ENCODE measurements at places on chromosomes 7 and 10.

GRCh38 chr7:132446666-132447278, 129.5 kb downstream of the PLXNA4 start:
- DNase-seq: no peak

- no peak for DNase-seq
Observed at GRCh38 chr10:103493362-103493915, at the start of gene NEURL1. Gene NEURL1 (plus strand): TSS chr10:103493705. CDS start chr10:103494388, 683 bp downstream.

GRCh38 chr10:130242513-130242912, 106.3 kb downstream of the GLRX3 start:
- DNase-seq: no peak

DNA sequence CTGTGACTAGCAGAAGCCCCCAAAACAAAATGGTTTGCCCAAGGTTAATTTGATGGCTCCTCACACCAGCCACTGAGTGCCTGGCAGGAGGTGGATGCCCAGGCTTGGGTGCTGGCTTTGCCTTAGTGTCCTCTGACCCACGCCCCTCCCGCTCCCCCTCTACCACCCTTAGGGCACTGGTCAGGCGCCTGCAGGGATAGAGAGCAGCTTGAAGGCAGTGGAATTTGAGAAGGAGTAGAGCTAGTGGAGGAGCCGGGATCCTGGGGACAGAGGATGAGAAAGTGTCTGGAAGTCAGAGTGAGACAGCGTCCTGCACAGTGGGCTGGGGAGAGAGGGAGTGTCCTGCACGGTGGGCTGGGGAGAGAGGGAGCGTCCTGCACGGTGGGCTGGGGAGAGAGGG, 139.4 kb downstream of the DNAJB6 start:
- DNase-seq: no peak

DNA sequence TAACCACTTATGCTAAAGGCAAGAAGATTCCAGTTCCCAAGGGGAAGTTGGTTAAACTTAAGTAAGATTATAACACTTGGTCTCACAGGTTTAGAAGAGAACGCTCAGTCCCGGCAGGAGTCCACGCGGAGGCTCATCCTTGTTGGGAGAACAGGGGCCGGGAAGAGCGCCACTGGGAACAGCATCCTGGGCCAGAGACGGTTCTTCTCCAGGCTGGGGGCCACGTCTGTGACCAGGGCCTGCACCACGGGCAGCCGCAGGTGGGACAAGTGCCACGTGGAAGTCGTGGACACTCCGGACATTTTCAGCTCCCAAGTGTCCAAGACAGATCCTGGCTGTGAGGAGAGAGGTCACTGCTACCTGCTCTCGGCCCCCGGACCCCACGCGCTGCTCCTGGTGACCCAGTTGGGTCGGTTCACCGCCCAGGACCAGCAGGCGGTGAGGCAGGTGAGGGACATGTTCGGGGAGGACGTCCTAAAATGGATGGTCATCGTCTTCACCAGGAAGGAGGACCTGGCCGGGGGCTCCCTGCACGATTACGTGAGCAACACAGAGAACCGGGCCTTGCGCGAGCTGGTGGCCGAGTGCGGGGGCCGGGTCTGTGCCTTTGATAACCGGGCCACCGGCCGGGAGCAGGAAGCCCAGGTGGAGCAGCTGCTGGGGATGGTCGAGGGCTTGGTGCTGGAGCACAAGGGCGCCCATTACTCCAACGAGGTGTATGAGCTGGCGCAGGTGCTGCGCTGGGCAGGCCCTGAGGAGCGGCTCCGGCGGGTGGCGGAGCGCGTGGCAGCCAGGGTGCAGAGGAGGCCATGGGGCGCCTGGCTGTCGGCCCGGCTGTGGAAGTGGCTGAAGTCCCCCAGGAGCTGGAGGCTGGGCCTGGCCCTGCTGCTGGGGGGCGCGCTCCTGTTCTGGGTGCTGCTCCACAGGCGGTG, 3.8 kb downstream of the GIMAP1 start:
- no peak for DNase-seq

DNA sequence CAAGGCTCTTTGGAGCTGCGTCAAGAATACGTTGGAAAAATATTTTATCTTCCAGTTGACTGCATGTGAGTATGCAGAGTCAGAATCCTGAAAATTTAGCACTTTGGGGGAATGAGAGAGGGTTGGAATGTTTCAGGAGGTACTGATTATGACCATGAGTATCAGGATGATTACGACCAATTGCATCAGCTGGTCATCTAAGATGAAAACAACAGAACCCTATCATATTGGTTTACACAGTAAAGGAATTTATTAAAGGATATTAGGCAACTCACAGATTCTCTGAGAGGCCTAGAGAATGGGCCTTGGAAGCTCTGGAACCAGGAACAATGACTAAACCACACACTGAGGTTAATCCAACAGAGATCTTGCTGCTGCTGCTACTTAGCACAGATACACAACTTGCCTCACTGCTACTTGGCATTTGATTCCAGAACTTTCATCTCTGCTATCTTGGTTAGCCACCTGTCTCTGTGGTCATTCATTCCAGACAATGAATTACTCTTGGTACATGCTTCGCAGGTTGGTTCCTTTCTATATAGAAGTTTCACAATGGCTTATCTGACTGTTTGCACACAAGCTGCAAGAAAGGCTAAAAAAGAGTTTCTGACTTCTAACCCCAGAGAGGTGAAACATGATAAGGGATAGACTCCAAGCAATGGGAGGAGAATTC, 68.0 kb upstream of the CTTNBP2 start:
- DNase-seq: no peak

- DNase-seq: no peak
Observed at GRCh38 chr10:44377651-44378310, 7.1 kb downstream of the CXCL12 start.

- peak; percentile 17 for DNase-seq
Observed at GRCh38 chr7:114986190-114987180, 64.6 kb downstream of the MDFIC start.

- no peak for DNase-seq
Observed at GRCh38 chr10:69866688-69867461, 65.2 kb downstream of the COL13A1 start.

DNA sequence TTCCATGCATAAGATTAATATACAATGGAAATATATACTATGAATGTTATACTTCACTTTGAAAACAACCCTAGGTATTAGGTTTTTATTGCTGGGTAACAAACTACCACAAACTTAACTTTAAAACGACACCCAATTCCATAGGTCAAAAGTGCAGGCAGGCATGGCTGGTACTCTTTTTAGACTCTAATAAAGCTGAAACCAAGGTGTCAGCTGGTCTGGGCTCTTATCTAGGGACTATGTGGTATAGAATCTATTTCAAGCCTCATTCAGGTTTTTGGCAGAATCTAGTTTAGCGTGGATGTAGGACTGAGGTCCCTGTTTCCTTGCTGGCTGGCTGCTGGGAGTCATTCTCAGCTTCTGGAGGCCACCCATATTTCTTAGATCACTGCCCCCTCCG, 65.0 kb upstream of the TMEM168 start:
- DNase-seq: no peak

DNA sequence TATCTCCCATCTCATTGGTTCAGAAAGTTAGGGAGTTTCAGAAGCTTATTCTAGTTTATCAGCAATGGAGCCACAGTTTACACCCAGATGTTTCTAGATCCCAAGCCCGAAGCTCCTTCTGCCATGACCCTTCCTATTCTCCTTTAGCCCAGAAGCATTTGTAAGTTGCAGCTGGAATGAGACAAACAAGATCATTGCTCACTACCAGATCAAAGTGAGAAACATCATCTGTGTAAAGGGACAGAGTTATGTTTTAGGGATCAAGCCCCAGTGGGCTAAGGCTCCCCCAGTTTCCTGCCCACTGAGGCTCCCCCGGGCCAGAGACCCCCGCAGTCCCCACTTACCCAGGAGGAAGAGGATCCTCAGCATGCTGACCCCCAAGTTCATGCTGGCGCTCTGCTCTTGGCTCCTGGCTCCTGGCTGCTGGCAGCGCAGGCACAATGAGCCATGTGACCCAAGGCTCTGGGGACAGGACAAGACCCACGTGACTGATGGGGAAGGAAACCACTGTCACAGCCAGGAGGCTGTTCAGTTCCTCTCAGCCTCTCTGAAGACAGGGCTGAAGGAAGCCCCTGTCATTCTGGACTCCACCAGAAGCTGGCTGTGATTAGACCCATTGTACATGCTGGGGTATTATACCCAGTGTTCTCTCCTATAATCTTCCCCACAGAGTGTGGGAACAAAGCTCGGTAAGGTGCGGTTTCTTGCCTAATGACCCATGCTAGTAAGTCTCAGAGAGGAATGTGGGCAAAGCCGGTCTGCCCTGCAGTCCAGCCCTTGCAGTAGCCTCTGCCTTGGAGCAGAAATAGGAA, at the start of gene TMEM273:
Gene TMEM273 (minus strand): TSS at position 442 of the 812 bp plus-strand sequence. CDS start 55 bp downstream, at position 387.
- no peak for DNase-seq

- DNase-seq: no peak
Observed at GRCh38 chr7:155741082-155741481, 71.2 kb downstream of the SHH start.

GRCh38 chr7:129713544-129713943, 102.0 kb downstream of the NRF1 start:
- no peak for DNase-seq

DNA sequence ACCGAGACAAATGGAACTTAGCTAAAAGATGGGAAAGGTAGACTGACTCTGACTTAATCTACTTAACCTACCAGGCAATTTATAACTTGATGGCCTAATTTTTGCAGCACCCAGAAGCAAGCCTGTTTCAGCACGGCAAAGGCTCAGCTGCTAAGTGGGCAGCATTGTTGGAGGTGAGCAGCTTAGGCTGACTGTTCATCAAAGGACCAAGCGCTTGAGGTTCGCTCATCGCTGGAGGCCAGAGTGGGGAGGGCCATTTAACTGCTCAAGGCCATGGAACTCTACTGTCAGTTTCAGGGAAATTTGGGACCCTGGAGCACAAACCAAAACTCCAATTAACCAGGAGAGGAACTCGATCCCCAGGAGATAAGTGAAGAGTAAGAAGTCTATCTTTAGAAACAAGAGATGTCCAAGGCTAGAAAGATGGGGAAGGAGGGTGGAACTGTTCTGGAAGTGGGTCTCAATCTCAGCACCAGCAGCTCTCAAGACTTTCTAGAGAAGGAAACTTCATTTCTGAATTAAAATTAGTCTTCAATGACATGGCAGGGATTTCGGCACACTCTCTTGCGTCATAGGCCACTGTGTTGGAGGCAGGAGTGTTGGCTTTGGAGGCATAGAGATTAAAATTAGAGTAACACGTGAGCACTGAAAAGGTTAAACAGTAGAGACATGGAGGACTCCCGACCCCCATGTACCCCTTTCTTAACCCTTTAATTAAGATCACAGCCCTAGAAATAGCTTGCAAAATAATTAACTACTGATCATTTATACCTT, 43.1 kb downstream of the EGFR start:
- DNase-seq: no peak

DNA sequence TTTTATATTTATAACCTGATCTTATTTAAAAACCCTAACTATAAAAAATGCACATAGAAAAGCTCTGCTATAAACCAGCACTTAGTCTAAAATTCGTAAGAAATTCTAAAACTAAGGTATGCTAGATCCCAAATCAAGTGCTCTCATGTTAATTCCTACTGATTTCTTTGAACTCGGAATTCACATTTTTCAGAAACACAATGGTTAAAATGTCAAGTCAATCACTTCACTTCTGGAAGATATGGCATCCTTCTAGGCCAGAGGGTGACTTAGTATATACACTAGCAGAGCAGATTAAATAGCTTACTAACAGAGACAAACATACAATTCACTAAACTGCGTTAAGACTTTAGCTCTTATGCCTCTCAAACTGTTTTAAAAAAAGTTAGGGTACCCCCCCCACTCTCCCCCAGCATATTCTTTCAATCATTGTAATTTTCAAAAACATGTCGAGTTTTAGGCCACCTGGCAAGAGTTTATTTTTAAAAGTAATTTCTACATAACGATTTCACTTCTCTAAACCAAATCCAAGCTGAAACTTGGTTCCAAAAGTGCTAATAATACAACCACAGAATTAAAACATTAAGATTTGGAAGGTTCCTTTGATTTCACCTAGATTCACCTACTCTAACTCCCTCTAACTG, 129.4 kb downstream of the NRBF2 start:
- no peak for DNase-seq

DNA sequence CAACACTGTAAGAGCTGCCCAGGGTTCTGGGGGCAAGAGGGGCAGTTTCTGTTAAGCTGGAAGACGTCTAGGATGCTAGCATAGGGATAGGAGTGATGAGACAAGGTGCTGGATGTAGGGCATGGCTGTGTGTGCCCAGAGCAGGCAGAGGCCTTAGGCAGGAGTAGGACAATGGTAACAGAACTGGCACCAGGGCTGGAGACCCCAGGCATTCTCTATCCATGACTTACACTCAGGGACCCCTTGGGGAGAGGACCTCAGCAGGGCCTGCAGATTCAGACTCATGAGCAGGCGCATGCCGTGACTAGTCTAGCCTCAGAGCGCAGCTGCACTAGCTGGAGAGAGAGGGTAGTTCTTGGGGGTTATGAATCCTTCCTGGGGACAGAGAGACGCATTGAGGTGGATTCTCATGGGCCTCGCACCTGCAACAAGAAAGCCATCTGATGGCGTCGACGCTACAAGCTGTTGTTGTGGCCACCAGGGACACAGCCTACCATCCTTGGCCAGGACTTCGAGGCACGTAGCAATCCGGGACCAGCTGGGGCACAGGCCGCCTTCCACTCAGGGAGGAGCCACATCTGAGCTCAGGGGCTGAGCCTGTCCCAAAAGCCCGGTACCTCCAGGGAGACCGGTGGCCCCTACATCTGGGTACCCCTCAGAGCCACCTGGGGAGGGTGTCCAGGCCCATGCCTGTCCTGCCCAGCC, 474.1 kb downstream of the PTPRN2 start:
- DNase-seq: no peak

GRCh38 chr10:9547936-9548904, 1469.5 kb upstream of the CELF2 start:
- DNase-seq: no peak

DNA sequence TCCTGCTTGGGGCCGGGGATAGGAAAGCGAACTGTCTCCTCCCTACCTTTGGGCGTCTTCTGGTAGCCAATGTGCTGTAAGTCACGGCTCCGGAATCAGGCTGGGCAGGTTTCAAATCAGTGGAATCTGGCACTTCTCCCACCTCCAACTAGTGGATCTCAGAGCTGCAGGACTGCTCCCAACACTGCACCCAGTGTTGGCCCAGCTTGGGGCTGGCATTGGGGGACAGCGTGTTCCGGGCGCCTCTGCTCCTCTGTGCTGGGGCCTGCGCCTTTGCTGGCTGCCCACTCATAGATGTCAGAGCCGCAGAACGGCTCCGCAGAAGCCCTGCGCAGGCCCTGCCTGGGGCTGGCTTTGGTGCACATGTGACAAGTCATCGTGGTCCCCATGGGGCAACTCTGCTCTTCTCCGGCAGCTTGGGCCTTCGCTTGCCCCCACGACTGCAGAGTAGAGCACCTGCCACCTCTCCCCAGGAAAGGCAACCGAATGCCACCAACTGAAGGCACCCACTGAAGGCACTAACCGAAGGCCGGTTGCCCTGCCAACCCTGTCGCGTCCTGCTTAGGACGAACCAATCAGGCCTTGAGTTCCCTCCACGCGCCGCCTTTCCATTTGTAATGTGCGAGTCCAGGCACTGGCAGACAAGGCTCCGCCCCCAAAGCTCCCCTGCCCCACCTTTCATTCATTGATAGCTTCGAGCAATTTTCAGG, 85.5 kb upstream of the ABI1 start:
- DNase-seq: peak; percentile 64

Measured in keratinocyte (primary cell).